ENCODE measurements at places on chromosomes 13 and 19.

DNA sequence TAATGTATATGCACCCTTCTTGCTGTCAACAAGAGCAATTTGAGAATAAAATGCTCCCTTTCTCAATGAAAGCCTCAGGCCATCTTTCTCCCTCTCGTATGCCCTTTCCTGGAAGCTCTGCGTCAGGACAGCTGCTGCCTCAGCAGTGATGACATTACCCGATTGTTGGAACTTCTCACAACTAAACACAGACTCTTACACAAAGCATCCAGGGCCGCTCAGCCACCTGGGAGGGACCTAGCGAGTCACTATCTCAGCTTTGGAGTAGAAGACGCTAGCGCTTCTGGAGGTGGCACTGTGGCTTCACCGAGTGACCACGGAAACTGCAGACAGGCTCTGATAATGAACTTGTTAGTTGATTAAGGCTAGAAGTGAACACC is 153.2 kb upstream of the SOX1 start:
- DNase-seq: no peak

DNA sequence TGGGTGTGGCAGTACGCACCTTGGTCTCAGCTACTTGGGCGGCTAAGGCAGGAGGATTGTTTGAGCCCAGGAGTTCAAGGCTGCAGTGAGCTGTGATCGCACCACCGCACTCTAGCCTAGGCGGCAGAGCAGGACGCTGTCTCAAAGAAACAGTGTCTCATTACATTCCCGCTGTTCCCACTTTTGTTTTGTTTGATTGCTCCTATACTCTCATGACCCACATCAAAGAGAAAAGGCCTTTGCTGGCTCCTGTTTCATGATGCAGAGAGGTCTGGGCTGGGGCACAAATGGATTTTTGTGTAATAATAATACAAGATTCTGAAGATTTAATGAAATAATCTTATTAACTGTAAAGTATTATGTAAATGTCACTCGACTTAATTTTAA is 85.7 kb downstream of the LACC1 start:
- DNase-seq: no peak

DNA sequence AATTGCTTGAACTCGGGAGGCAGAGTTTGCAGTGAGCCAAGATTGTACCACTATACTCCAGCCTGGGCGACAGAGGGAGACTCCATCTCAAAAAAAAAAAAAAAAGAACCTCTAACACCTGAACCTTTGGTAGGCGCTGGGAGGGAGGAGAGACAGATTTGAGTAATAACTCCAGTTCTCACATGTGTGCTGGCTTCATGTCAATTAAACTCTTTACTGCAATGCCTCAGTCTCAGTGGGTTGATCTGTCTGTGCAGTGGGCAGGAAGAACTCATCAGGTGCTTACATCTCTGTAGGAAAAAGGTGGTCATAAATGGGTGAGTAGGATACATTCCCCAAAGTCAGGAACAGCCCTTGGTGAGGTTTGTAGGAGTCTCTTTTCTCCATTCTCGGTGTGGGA is 85.1 kb upstream of the ABCC4 start:
- no peak for DNase-seq

- DNase-seq: no peak
Observed at GRCh38 chr19:18780081-18780480, 11.0 kb downstream of the COMP start.

- peak; percentile 88 for DNase-seq
Observed at GRCh38 chr19:48698046-48698445, 2.3 kb downstream of the FUT2 start.

- DNase-seq: no peak
Observed at GRCh38 chr13:39132286-39133230, 94.3 kb downstream of the NHLRC3 start.

- DNase-seq: peak; percentile 75
Observed at GRCh38 chr19:40284501-40285352, at the start of gene AKT2. AKT2 (minus strand) TSS chr19:40285345; CDS start chr19:40265267, 20,078 bp downstream.

GRCh38 chr19:3632739-3633558 is 6.4 kb upstream of the CACTIN start:
- no peak for DNase-seq

- DNase-seq: peak; percentile 75
Observed at GRCh38 chr19:55088543-55089341, 13.1 kb downstream of the EPS8L1 start.

GRCh38 chr13:66492479-66492878 is 737.7 kb downstream of the PCDH9 start:
- no peak for DNase-seq

DNA sequence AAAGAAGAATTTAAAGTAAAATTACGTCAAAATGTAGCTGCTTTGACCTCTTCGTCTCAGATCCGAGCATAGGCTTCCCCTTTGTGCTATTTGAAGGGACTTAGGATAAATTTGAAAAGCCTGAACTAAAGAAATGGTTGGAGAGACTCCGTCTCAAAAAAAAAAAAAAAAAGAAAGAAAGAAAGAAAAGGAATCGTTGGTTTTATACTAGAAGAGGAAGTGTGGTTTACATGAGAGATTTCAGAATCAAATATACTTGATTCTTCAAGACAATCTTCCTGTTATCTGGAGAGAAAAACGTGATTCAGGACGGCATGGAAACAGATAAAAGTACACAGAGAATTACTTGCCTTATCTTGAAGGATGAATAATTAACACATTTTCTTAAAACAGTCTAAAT is 474 bp upstream of the ZNF780B start:
- no peak for DNase-seq

DNA sequence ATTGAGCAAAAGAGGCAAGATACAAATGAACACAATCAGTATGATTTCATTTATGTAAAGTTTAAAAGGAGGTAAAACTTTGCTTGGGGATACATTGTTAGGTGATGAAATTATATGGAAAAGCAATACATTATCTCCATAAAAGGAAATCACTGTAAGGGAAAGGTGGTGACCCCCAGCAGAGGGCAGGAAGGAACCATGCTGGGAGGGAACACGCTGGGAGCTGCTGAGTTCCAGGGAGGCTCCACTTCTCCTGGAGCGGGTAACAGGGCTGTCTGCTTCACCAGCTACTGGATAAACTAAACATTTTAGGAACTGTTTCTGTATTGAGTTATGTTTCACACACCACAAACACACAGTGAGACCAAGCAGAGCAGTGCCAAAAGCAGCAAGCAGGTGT is 91.2 kb downstream of the KATNAL1 start:
- DNase-seq: peak; percentile 41

- DNase-seq: no peak
Observed at GRCh38 chr13:74774264-74774663, 640.1 kb upstream of the KLF12 start.

DNA sequence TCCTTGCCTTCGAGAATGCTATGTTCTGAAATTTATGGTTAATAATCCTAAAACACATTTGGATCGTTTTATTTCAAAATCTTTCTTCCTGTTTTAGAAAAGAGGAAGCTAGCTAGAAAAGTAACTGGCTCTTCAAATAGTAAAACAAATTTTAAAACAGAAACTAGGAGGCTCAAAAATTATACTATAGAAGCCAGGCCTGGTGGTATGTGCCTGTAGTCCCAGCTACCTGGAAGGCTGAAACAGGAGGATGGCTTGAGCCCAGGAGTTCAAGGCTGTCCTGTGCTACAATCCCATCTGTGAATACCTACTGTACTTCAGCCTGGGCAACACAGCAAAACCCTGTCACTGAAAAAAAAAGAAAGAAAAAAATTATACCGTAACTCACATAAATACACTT is 57.9 kb downstream of the ELF1 start:
- no peak for DNase-seq
